T follicular helper cell (primary cell): ENCODE measurements at places on chromosomes 3 and 15.

- DNase-seq = no peak
These were observed 182.4 kb upstream of the DPH6 start for GRCh38 chr15:35728219-35728940.

- DNase-seq = no peak
These were observed at the start of gene CSTA for GRCh38 chr3:122324871-122325323. TSS of gene CSTA (plus strand) at chr3:122325248. CDS start at chr3:122325293, 45 bp downstream.

GRCh38 chr3:96354742-96355141 lies 459.7 kb upstream of the EPHA6 start:
- DNase-seq = no peak

DNA sequence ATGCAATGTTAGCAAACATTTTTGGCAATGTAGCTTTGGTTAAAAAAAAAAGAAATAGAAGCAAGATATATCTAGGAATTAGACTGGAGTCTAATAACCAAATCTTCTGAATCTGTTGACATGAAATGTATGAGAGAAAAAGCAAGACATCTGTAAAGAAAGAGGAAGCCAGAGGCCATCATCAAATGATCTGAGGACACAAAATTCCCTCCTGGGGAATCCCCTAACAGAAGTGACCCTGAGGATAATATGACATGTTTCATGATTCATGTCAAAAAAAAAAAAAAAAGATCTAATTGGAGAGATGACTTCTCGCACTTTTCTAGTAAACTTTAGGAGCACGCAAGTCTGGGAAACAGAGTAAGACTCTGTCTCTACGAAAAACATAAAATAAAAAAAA lies 70.9 kb downstream of the IMPG2 start:
- DNase-seq = no peak

- no peak for DNase-seq
These were observed 237.3 kb downstream of the PDCD6IP start for GRCh38 chr3:34035775-34036174.

DNA sequence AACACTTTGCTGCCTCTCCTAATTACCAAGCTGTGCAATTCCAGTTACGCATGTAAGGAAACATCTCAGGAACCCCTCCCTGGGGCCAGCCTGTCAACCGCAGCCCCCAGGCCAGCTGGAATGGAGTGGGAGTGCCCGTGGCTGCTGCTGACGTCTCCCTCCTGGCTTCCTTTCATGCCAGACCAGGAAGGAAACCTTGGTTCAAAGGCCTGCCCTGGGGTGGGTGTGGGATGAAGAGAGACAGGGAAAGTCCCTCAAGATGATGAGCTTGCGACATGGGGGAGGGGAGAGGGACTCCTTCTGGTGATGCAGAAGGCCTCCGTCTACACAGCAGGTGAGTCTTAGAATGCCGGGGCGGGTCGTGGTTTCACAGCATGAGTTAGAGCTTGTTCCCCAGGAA lies 11.4 kb upstream of the CYP11A1 start:
- no peak for DNase-seq

DNA sequence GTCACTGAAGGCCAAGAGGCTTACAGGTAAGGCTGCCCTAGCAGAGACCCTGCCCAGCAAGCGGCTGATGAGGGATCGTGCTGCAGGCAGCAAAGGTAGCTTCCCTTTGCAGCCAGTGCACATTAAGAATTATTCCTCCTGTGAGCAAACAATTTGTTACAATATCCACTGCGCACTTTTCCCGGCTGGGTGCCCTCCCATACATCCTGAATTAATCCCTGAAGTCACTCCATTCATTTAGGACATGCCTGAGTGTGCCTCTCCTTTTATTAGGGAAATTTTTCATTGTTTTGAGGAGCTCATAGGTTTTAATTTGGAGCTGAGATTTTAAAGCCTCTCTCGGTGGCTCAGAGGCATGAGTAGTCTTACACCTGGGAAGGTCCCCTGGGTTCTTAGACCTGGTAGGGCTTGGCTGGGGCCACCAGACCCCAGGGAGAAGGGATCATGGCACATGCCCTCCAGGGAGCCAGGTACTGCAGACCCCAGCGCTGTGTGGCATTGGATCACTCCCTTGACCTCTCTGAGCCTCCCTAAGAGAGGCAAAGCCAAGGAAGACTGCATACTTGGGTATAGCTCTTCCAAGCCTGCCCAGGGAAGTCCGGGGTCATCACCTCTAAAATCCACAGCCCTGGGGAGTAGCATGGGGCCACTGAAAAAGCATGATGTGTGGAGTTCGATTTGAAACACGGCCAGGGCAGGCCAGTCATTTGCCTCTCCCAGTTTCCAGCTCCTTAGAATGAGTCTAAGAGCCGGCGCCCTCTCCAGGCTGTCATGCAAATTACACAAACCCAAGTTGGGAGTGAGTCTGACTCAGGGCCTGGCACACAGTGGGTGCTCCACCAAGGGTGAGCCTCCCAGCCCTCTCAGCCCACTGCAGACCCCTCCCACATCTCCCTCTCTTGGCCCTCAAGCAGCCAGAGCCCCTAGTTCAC lies 151.9 kb upstream of the LINGO1 start:
- DNase-seq = no peak

DNA sequence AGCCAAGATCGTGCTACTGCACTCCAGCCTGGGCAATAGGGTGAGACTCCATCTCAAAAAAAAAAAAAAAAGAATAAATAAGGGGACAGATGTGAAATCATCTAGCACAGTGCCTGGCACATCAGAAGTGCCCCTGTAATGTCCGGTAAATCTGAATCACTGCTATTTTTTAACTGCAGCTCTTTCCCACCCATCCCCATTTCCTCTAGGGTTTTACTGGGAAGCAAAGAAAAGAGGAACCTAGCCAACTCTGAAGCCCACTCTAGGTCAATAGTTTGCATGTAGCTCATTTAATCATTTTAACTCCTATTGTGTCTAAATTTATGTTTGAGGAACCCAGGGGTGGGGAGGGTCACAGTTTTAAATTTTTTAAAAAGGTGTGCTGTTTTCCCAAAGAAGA lies 26.0 kb downstream of the MAGI1 start:
- DNase-seq = no peak

DNA sequence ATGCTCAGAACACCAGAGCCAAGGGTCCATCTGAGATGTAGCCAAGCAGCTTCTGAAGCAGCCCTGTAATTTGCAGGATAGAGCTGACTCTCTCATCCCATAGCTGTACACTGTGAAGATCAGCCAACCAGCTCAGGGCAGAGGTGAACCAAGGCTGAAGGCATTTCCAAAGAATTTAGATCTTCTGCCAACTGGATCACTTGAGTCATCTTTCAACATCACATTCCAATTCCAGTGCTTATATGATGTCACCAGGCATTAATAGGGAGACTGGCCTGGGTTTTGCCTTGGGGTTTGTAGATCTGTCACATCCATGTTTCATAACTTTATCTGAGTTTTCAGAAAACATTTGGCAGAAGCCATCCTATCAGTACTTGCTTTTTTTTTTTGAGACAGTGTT lies 98.2 kb downstream of the NR2F2 start:
- DNase-seq = no peak

GRCh38 chr3:190780524-190780923 lies 82.0 kb downstream of the GMNC start:
- DNase-seq = no peak

DNA sequence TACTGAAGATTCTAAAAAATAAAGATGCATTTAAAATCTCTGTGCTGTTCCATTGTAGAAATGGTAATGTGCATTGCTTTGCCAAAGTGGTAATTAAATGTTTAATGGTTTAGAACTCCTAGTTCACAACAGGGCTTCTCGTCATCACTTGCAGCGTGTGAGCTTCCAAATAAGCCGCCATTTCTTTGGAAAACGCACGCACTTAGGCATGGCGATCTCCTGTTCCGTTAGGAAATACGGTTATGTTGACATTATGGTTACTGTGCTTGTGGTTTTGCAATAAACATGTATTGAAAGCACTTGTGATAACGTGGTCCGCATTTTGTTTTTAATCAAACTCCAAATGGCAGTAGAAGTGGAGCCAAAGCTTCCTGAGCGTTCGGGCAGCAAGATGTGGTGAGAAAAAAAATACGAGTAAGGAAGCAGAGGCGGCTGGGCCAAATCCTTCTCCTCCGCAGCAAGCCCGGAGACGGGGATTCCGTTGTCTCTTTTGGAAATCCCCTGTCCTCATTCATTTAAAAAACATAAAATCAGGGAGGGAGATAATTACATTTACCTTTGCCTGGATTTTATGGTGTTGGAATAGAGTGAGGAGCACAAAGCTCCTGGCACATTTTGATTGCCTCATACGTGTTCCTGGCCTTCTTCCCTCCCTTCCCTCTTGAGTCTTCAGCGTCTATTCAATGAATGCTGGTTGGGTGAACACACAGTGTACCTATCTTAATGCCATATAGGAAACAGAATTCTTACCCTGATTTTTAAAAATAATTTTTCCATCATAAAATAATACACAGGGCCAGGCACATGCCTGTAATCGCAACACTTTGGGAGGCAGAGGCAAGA lies 97.5 kb downstream of the SLC49A4 start:
- no peak for DNase-seq

DNA sequence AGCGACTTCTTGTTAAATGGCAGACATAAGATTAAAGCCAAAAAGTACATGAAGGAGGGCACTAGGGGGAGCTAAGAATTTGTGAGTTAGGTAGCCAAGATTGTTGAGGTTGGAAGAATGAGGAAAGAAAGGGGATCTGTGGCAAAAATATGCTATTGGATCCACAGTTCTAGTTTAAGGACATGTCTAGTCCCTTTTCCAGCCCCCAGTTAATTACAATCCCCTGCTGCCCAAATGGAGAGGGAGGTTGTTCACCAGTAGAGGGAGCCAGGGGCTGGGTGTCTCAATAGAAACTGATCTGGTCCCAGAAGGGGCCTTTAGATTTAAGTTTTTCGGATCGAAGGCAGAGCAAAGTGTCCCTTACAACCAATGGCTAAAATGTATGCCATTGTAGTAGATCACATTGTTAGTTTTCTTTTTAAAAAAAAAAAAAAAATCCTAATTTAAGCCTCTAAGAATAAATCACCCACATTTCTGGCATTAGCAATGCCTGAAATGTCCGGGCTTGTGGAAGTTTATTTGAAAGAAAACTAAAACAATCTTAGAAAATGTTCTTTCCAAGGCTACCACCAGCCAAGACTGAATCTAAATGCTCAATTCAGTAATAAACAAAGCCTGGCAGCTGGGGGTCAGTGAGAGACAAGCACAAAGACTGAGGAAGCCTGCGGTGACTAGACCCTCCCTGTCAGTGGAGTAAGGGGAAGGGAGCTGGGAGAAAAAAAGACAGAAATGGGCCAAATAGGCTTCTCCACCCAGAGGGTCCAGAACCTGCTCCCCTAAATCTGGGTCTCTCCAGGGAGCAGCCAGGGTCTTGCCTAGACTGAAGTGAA lies 7.1 kb downstream of the COL8A1 start:
- no peak for DNase-seq

DNA sequence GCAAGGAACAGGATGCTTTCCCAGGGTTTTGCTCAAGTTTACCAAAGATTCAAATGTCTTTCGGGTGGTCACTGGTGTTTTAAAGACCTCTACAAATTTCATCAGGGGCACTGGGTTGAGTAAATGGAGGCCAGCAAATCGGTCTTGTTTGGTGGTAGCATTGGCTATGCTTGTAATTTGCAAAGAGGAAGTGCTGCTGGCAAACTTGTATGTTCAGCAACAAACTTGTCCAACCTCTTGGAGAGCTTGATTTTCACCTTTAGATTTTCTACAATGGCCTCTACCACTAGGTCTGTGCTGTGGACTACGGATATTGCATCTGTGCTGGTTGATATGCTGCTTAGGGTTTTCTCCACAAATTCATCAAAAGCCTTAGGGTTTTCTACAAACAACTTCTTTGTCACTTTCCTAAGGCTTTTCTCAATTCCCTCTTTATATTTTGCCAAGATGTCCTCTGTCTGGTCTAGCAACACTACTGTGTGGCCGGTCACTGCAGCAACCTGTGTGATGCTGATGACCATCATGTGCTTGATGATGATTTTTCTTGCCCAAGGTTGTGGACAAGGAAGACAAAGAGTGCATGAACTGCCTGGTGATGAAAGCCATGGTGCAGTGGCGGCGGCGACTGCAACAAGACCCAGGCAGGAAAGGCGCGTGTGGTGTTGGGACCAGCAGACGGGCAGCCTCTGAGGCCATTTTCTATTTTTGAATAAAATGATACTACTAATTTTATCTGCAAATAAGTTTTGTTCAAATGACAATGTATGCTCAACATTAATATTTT lies 50.8 kb downstream of the RFX7 start:
- DNase-seq = no peak

GRCh38 chr3:176785171-176785570 lies 412.1 kb downstream of the TBL1XR1 start:
- DNase-seq = no peak

GRCh38 chr15:39198044-39199000 lies 382.6 kb upstream of the THBS1 start:
- no peak for DNase-seq

GRCh38 chr15:60822403-60822802 lies 343.5 kb upstream of the ICE2 start:
- no peak for DNase-seq

DNA sequence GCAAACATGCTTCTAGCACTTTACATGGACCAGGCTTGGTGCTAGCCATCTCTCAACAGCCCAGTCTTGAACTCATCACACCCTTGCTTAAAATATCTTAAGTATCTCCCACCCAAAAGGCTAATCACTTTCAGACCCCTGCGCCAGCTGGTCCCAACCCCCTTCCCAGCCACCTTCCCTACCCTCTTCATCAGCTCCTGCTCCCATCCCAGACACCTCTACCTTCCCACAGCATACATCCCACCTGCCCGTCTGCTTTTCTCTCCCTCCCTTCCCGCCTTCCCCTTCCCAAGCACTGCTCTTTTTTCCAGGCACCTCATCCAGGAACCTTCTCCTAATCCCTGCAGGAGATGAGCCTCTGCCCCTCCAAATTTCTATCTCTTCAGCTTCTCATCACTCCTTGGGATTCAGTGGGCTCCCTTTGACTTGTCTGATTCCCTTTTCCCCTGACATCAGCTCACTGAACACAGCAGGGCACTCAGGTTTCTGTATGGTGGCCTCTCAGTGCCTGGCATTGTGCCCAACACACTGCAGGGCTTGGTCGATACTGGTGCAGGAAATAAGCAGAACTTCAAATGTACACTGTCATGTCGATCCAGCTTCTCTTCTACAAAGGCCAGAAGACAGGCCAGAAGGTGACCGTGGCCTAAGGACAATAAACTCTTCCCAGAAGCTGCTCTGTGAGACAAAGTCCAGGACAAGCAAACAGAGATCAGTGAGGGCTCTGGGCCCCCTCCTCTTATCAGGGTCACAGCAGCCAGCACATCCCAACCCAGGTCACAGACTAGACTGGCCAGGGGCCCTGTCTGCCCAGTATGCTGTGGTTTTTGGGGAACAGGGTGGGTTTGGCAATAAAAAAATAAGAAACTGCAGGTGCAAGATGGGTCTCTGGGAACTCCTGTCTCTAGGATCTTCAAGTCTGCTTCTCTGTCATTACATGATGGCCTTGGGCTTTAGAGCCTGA lies 2.2 kb upstream of the ITIH1 start:
- DNase-seq = no peak

GRCh38 chr3:120436523-120437050 lies 14.2 kb downstream of the FSTL1 start:
- DNase-seq = no peak

DNA sequence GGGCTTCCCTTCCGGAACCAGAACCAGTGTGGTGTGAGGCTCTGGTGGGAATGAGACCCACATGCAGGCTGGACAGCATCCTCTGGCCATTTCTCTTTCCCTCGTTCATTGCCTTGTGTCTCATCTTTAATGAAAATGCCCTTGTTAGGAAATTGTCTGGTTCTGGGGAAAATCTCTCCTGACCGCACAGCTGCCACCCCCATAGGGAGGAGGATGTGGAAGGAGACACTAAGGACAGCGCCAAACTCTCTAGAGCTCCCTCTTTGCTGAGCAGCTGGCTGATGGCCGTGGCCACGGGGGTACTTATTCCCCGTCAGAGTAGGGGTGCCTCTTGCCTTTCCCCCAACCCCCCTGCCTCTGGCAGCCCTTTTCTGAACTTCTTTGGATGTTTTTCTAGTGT lies 297.6 kb upstream of the C2CD4B start:
- DNase-seq = no peak

GRCh38 chr15:58590926-58591325 lies 158.6 kb downstream of the ADAM10 start:
- DNase-seq = no peak
